ENCODE measurements at places on chromosomes 16 and 17.
A peak's percentile ranks its signal among the peaks of the same experiment; 100 is the strongest.

- no peak for DNase-seq
These were observed 596 bp downstream of the UNKL start for GRCh38 chr16:1413684-1414531.

DNA sequence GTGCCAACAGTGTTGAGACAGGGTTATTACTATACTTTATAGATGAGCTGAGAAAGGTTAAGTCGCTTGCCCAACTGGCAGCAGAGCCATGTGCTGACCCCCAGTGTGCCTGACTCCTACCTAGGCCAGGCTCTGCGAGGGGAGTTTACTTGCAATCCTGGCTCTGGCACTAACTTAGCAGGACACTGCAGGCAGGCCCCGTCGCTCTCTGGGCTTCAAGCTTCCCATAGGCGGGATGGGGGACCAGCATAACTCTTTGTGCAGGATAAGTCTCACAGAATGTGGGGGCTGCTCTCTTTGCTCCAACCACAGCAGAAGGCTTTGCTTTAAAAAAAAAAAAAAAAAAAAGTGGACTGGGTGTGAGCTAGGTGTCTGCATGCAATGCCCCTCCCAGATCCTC is 102.7 kb downstream of the GNAO1 start:
- DNase-seq: no peak

- no peak for DNase-seq
These were observed 994 bp downstream of the PITPNA start for GRCh38 chr17:1561420-1562175.

DNA sequence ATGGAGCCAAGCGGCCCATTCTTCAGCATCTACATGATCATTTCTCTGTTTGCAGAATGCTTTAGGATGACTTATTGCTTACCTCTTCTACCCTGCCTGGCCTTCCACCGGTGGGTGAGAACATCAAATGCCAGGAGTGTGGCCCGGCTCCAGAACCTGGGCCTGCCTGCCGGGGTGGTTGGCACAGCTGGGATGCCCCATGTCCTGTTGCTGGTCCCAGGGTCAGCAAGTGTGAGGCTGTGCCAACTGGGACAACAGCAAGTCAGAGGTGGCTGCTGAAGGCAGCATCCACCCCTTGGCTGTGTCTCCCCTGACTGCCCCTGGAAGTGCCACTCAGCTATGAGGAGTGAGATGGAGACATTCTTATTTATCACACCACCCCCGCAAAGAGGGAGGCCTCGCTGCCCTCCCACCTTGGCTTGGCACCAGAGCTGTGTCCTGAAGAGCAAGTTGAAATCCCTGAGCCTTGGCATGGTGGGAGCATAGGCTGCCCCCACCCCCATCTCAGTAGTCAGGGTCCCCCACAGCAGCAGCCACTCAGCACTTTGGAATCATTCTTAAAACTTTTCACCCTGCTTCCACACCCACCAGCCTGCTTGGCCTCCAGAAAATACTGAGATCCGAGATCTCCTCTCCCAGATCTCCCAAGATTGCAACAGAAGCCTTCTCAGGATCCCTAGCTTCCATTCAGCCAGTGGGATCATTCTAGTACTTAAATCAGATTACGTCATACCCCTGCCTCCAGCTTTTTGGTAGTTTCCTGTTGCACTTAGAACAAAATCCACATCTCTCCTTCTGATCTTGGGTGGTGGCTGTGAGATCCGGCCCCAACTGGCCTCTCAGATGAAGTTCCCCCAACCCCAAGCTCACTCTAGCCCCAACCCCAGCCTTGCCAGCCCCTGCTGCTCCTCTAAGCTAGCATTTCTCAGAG is 127.5 kb downstream of the SOCS1 start:
- DNase-seq: no peak

DNA sequence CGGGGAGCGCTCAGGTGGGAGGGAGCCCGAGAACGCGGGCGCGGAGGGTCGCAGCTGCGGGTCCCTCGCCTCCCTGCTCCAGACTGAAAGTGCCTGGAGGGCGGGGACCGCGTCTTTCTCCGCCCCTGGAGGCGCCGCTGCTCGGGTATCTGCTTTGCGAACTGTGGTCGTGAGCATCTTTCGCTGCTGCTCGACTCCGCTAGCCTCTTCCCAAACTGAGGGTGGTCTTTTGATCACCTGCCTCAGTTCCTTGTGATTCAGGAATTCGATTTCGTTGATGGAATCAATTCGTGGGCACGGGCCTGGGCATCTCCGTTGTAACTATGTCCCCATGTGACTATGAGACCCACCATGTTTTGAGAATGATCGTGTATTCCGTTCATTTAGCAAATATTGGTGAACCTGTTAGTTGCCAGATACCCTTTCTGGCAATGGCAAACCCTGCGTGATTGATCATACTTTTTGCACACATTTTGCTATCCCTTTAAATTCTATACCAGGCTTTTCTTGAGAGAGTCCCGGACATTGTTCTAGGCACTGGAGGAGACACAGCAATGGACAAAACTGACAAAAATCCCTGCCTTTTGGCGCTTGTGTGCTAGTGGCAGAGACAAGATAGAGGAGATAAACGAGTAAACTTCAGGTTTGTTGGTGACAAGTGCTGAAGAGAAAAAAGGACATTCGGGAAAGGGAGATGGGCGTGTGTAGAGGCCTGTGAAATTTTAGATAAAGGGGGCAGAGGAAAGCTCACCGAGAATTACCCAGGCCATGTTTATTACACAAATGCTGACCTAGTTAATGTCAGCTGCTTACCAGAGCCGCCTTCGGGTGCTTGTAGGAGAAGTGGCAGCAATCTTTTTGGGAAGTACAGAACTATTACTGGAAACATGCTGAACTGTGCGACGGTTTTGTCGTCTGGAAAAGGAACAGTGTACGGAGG is 948 bp downstream of the UTP18 start:
- DNase-seq: peak; percentile 76

DNA sequence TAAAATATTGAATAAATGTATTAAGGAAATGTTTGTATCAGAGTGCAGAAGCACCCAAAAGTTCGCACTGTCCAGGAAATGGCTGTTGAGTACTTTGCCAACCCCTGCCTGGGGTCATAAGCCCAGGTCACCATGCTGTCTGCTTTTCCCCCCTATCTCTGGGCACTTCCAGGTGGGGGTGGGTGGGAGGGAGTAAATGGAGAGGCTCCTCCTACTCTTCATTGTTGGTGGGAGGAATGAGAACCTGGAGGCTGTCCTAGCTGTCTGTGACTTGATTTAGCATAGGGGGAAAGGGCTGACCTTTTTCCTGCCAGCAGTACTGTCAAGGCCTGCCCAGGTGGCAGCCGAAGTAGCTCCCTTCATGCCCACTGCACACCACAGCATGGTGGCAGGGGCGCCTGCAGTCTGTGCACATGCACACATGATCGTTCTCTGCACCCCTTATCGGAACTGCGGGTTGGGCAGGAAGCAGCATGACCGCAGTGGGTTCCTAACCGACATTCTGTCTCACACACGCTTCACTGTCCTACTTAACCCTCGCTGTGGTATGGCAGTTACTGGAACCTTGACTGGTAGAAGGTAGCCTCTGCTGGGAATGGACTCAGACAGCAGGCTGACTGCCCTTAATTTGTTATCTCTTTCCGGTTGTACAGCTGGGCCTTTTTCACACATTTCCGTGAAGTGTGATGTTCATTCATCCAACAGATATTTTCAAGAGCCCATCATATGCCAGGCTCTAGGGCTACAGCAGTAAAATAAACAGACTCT is 41.5 kb downstream of the LDHD start:
- DNase-seq: no peak

- no peak for DNase-seq
These were observed 217.6 kb upstream of the CA10 start for GRCh38 chr17:52376137-52376536.

DNA sequence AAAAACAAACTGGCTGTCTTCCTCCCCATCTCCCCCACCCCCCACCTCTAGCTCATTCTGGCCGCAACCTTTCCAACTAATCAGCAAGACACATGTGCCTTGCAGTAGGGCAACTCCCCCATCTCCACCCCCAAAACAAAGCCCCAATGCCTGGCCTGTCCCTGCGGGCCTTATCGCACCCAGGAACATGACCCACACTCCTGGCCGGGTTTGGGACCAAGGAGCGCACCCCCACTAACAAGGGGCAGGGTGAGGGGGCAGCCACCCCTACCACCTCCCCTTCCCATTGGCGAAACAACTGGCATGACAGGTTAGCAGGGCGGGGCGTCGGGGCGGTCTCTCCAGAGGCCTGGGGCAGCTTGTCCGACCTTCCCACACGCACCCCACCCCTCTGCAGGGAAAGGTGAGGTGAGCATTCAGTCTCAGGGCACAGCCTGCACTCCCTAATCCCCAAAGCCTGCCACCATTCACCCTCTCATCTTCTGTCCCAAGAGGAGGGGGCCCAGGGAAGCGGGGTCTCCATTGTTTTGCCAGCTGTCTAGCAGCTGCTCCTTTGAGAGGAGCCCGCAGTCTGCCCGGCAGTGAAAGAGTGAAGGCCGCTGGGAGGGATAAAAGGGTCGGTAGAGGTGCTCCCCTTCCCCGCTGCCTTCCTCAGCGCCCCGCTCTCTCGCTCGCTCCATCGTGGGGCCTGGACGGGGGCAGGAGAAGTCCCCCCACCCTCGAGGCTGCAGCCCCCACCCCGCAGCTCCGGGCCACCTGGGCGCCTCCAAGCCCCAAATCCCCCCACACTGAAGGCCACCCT is 765 bp downstream of the MYO18A start:
- peak; percentile 94 for DNase-seq

- DNase-seq: peak; percentile 79
These were observed 12.8 kb downstream of the ATPAF2 start for GRCh38 chr17:18025945-18026776.

DNA sequence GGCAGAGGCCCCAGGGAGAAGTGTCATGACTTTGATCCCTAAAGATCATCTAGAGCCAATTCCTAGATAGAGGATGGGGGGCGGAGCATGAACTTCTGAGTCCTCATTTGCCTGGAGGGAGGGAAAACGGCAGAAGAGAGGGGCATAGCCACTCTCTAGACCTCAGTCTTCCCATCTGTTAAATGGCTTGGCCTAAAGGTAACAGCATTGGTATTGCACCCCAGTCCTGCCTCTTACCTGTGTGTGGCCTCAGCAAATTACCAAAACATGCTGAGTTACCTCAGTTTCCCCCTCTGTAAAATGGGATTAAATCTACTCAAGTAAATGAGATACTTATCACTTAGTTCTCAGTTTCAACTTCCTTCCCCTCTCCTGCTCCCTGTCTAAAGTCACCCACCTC is 47.5 kb downstream of the CNGB1 start:
- no peak for DNase-seq

DNA sequence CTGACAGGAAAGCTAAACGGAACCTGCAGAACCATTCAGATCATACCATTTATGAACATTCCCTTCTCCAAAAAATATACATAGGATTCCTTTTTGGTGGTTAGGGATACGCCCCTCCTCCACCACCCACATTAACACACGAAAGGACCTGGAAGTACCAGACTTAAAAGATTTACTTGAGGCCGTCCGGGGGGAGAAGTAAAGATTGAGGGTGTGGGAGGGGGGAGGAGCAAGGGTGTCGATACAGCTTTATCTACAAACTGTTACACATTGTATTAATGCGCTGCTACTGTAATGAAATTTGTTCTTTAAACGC is 537 bp downstream of the PALB2 start:
- peak; percentile 21 for DNase-seq

- no peak for DNase-seq
These were observed 42.4 kb downstream of the RNF157 start for GRCh38 chr17:76197911-76198310.

- DNase-seq: no peak
These were observed 37.9 kb downstream of the GSG1L start for GRCh38 chr16:28025631-28026030.

DNA sequence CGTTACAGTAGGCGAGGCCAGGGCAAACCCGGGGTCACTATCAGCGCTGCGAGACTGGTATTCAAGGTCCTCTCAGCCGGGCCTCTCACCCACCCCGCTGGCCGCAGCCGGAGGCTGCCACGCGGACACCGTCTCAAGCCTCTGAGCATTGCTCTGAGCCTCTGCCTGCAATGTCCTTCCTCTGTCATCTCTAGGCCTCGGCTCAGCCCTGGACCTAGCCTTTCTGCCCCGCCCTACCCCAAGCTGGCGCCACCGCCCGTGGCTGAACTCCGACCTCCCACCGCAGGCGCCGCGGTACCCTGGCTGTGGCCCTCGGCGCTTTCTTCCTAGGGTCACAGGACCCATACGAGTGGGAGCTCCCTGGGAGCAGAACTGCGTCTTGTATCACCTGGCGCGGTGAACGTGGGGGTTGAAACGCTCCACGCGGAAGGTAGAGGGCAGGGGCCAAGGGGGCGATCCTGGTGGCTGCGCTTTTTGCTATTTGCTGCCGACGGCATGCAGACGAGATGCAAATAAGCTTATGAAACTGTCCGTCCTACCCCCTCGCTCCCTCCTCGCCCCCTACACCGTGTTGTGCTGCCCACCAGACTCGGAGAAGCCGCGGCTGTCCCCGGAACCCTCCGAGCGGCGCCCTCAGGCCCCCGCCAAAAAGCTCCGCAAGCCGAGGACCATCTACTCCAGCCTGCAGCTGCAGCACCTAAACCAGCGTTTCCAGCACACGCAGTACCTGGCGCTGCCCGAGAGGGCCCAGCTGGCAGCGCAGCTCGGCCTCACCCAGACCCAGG is 3.7 kb downstream of the DLX4 start:
- no peak for DNase-seq

DNA sequence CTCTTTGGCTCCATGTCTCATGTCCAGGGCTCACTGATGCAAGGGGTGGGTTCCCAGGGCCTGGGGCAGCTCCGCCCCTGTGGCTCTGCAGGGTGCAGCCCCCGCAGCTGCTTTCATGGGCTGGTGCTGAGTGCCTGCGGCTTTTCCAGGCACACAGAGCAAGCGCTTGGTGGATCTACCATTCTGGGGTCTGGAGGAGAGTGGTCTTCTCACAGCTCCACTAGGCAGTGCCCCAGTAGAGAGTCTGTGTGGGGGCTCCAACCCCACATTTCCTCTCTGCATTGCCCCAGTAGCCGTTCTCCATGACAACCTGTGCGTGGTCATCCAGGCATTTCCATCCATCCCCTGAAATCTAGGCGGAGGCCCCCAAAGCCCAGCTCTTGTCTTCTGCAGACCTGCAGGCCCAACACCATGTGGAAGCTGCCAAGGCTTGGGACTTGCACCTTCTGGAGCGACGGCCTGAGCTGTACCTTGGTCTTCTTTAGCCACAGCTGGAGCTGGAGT is 5.2 kb downstream of the IL32 start:
- DNase-seq: no peak

DNA sequence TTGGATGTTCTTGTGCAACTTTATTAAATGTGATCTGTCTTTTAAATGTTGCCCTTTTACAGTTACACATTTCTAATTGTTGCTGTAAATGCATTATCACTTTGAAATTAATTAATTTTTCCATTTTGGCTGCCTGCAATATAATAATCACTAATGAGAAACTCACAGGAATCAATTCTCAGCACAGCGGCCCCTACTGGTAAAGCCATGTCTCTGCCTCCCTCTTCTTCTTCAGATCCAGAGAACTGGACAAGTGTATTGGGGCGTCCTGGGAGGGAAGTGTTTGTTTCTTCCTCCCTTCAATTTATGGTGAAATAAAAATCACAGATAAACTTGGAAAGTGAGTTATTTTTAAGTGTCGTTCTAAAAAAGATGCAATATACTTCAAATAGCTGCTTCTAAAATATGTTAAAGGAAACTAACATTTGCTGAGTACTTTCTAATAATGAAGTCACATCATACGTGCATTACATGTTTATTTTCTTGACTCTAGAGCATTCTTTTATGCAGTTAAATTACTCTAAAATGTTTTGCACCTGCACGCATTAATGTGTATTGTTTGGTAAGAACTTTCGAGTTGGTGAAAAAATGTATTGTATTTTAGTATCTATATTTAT is 338.0 kb downstream of the WWOX start:
- DNase-seq: no peak

All from NCI-H524 (cell line).